Eye (tissue), 1 donor: ENCODE measurements at places on chromosomes 2 and 18.

DNA sequence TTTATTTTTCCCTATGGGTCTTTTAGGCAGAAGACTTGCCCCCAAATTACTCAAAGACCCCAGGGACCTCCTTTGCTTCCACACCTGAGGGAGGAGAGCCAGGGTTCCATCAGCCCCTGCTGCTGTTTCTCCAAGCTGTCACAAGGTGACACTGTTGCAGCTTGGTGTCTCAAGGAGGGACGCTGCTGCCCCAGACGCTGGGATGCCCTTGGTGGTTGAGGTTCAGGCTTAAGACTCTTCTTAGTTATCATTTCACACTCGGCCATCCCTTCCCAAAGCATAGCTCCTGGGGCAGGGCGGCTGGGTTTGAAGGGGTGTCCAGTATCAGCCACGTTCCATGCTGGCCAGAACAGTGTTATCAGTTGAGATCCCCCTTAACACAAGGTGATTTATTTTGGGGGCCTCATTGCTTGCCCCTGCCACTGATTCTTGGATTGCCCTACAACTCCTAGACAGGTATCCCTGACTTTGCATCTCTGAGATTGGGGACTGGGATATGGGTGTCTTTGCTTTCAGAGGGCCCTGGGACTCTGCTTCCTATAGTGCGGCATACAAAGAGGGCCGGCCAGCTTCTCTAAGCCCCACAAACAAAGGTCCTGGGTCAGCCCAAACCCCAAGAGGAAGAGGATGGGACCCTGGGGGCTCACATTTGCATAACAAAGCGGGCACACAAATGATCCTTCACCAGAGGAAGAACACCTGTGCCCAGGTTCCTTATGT, 22.7 kb downstream of the GPR55 start:
- DNase-seq, result peak; percentile 53

DNA sequence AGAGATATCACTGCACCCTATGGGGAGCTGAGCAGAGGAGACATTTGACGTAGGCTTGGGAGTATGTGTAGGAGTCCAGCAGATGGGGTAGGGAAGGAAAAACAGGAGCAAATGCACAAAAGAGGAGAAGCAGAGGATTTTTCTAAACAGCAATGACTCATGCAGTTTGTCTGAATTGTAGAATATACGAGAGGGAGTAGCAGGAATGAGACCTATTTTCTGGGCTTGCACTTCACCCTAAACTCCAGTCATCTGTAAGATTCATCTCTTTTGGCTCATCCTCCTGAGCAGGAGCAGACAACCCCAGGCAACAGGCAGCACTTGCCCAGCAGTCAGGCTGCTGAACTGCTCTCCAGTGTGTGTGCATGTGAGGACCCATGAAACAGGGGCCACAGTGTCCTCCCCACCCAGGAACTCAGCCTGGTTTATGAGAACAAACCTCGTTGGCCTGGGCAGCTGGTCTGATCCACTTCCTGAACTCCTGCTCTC, 100.2 kb upstream of the CDC42EP3 start:
- no peak for DNase-seq

GRCh38 chr2:113025737-113026136, 20.5 kb downstream of the IL36A start:
- no peak for DNase-seq

- no peak for DNase-seq
Observed at GRCh38 chr2:38178556-38179419, 102.8 kb upstream of the CYP1B1 start.

- DNase-seq, result no peak
Observed at GRCh38 chr2:15953147-15953630, 12.8 kb downstream of the MYCN start.

DNA sequence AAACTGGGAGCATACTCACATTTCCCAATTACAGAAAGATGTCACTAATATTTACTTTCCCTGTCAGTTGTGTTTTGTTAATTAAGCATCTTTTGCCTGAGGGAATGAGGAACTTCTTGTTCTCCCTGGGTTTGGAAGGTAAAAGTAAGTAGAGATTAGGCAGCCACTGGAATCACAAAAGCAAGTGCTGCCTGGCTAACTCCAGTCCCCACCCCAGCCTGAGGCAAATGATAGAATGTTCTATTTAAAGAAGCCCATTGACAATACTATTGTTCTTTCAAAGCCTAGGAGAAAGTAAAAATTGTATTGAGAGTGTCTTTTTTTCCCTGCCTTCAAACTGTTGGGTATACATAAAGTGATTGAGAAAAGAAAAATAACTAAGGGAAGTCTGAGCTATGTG, 93.8 kb downstream of the MBD2 start:
- no peak for DNase-seq

GRCh38 chr2:183166210-183166609, 42.0 kb downstream of the NUP35 start:
- no peak for DNase-seq

- no peak for DNase-seq
Observed at GRCh38 chr2:19759880-19760279, 141.9 kb downstream of the TTC32 start.

- DNase-seq, result peak; percentile 66
Observed at GRCh38 chr18:25230658-25231326, 121.2 kb downstream of the ZNF521 start.

DNA sequence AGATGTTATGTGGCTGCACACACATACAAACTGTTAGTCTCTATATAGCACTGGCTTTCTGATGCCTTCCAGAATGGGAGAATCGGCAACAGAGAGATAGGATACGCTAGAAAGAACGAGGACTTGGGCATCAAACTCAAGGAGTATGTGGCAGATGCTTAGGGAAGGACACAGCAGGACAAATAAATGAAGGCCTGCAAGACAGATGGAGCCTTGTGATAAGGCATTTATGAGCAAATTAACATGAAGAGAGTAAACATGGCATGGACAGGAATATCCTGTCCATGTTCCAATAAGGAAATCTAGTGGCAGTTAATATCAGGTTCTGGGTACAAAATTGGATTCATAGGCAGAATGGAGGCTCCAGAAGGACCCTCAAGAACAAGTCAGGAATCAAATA, 136.9 kb downstream of the SLC4A10 start:
- no peak for DNase-seq

DNA sequence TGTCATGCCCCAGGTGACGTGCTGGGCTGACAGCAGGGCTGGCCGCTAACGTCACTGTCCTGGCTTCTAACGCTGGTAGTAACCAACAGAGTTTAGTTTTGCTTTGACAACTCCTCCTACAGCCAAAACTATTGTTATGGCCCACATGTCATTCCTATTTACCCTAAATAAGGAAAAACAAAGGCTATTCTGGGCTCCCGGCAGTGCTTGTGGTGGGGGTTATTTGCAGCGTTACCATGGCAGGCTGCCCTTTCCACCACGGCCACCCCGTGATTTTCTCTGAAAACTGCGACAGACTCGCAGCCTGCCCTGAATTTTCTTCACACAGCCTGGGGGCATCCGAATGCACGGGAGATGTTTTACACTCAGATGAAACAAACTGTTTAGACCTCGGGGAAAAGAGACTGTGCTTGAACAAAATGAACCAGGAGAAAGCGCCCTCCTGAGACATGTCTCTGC, 115.2 kb downstream of the FAM210A start:
- peak; percentile 67 for DNase-seq

DNA sequence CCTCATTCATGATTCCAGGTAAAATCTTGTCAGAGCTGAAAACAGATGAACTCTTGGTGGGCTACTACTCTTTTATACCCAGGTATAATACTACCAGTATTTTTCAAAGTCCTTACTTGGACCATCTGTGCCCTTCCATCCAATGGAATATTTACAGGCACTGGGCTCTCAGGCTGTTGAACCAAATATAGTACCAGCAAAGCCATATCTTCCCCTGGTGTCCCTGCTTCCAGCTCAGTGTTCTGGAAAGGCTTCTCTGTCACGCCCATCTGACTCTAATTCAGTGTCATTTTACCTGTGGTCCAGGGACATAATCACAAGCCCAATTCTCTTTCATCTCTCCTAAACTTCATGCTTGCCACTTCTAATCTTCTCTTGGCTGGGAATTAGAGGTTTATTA, 119.2 kb upstream of the STK17B start:
- DNase-seq, result no peak

DNA sequence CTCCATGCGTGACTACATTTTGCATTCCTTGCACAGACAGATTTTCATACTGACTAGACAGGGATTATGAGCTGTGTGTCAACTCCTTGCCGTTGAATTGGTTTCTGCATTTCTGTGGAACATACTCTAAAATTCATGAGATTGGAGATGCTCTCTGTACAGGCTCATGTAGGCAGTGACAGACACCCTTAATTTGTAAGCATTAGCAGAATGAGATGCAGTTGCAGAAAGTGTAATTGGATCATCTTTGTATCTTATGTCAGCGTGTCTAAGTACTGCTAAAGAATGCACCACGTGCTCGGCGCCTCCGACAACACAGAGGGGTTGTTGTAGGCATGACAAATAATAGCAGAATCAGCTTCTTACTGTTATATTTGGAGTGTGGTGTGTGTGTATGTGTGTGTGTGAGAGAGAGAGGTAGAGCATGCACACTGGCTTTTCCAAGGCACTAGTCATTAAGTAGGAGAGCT, 212.4 kb downstream of the CMPK2 start:
- DNase-seq, result peak; percentile 36

DNA sequence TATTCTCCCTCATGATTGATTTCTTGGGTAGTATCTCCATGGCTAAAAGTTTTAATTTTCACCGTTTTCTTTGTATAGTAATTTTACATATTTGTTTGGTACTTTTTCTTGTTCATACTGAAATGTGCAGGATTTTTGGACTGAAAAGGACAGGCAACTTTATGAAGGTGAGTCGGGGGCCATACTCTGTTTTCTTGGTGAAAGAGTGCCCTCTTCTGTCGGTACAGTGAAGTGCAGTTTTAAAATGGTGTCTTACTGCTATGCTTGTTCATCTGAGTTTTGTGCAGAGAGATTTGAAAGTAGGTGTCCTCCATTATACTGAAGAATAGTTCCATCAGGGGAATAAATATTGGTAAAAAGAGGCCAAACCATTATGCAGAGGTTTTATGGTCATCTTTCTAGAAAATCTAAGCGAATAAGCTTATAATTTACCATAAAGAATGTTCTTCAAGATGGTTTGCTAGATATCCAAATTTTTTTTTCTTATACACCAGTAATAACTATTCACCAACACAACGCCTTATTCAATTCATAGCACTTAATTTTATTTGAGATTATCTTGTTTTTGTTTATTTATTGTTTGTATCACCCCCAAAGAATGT, 8.7 kb upstream of the SERPINB13 start:
- DNase-seq, result peak; percentile 60
